Activated T-helper 1 cell treated with Interleukin-2 at 50 U/mL for 16 hours (primary cell): ENCODE measurements at places on chromosomes 4 and X.

GRCh38 chr4:686413-687040 lies 2.4 kb downstream of the SLC49A3 start:
- no peak for DNase-seq

DNA sequence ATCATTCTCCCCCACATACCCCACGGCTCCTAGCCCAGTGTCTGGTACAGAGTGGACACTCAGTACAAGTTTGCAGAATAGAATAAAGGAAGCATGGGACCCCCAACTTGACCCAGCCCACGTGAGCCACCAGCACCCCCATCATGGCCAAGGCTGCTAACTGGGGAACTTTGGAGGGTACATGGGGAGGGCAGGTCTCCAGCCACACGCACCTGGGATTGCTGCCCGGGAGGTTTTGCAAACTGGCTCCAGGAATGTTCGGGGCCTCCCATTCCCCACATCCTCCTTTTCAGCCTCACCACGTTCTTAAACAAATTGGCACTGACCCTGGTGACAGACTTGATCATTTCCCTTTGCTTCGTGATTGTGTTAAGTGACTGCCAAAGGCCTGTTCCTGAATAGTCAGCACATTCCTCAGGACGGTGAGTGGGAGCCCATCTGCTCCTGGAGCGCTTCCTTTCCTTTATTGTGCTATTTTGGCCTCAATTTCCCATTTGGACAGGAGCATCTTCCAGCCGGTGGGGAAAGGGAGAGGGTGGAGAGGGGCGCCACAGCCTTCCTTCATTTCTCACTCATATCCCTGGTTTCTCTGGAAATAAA lies 18.7 kb upstream of the XPNPEP2 start:
- no peak for DNase-seq

DNA sequence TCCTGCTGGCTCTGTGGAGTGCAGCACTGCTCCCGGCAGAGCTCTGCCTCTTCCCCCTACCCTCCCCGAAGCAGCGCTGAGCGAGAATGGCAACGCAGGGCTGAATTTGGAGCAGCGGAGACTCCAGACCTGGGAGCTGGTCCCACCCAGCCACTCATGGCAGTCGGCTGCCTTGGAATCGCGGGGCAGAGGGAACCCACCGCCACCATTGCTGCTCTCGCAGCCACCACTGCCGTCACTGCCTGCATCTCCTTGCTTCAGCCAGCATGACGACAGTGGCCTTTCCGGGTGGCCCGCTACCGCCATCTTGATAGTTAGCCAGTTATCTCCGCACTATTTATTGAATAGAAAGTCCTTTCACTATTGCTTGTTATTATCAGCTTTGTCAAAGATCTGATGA lies 321.5 kb upstream of the POU3F4 start:
- DNase-seq: no peak

DNA sequence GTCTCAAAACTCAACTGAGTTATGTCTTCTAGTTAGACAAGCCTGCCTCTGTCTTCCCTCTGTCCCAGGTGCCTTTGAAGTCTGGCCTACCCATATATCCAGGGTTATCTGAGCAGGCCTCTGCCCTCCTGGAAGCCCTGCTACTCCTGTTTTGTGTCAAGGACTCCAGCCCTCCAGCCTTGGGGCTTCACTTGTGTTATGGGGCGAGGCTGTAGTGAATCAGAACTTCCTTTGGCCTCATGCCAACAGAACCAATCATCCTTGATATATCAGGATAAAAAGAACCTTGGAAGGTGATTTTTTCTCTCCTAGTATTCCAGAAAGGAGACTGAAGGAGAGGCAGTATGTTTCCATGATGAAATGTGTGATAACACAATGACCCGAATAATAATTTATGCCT lies 8.9 kb upstream of the ADGRG4 start:
- DNase-seq: no peak

DNA sequence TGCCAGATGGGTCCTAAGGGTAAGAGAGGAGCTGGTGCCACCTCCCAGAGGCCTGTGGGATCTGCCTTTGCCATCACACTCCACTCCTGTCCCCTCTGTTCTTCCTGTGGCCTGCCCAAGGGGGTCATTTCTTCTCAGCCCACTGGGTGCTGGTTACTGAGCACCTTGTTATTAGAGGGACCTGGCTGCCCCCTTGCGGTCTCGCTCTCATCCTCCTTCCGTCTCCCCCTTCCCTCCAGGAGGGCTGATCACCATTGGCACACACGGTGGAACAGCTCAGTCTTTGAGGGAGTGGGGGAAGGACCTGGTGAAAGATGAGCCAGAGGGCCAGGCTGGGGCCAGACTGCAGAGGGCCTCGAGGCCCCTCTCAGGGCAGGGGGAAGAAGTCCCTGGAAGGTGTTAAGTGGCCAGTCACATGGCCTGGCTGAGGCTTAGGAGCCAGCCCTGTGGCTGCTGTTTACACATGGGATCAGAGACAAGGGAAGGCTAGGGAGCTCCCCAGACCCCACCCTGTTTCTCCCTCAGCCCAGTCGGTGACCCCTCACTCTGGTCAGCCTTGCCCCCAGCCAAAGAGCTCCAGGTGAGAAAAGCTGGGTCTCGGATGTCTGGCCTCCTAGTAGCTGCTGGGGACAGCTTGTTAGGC lies 68.1 kb downstream of the MTMR1 start:
- no peak for DNase-seq

GRCh38 chr4:76733068-76733771 lies 164.7 kb downstream of the SOWAHB start:
- DNase-seq: no peak

GRCh38 chrX:10893976-10894375 lies 217.2 kb upstream of the HCCS start:
- DNase-seq: no peak

DNA sequence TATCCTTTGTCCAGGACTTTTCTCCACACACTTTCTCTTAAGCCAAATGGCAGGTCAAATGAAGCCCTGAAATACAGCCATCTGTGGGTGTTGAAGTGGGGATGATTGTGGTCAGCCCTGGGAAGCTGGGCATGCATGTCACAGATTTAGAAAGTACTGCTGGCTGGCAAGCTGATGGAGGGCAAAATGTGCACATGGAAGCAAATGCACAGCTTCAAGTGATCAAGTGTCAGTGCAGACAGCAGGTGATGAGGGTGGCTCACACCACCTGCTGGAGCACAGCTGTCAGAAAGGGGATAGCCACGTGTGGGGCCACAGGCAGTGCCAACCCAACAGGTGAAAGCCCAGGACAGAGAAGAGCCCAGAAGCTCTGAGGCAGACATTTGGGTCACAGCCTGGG lies 40.3 kb upstream of the ATXN3L start:
- no peak for DNase-seq

DNA sequence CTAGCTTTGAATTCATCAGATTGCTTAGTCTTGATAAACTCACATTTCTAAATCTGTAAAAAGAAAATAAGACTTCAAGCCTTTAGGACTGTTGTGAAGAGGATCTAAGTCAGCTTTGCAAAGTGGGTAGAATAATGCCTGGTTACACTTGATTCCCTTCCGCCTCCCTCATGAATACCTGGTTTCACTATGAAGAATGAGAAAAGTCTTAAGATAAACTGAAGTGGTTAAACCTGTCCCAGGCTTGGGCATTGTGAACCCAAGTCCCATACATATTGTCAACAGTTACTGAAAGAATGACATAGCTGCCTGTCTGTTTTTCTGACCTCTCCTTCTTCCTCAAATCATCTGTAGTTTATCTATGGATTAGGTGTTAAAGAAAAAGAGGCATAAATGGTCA lies 16.7 kb upstream of the GBA3 start:
- DNase-seq: no peak
